ENCODE measurements at places on chromosomes 6 and 20.

DNA sequence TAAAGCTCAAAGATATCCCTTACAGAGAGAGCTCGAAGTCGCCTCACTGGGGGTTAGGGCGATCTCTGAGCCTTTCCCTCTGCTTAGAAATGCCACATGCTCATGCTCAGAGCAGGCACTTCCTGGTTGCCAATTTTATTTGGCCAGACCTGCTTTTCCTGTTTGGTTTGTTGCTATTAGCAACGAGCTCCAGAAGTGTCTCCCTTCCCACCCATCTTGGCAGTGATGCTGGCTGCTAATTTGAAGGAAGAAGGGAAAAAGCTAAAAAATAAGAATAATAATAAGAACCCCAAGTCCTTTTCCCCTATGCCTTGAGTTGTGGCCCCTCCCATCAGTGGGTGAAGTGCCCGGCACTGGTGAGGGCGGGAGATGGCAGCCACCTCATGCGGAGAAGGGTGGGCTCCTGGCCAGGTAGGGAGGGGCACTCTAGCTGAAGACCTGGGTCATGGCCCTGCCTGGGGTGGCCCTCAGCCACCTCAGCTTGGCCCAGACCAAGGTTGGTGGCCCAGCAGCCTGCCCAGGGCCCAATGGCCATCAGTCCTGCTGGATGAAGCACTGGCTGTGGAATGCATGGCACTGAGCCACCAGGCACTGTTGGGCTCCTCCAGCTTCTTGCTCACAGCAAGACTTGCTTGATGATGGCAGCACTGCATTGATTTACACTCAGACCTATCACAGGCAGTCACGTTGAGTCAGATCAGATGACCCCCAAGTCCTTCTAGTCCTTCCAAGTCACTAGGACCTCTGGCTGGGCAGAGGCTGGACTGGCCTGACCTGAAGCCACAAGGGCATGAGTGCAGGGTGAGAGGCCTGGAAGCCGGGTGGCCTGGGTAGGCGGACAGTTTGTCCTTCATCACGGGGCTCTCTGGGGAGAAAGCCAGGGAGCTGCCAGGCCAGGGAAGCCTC is 79.0 kb downstream of the SYNJ2 start:
- peak; percentile 49 for DNase-seq

- peak; percentile 51 for DNase-seq
Observed at GRCh38 chr20:49508435-49509199, 26.1 kb upstream of the KCNB1 start.

DNA sequence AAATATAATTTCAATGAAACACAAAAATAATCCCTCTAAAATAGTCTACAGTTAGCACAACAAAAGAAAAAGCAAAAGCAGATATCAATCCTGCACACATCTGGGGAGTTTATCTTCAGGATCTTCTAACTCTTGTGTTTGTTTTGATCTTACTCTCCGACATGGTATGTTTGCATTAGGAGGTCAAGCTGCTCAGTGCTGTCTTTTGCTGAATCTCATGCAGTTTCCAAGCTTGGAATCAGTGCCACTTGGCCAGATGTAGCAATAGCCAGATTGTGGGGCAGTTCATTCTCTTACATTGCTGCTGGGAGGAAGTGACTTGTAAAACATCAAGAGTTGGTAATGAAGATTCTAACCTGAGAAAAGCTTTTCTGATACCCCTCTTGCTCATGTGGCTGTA is 29.5 kb downstream of the RIOK1 start:
- DNase-seq, result no peak

GRCh38 chr20:20939006-20939405 is 167.2 kb downstream of the LINC00237 start:
- DNase-seq, result no peak

GRCh38 chr6:14612016-14612980 is 494.7 kb downstream of the CD83 start:
- DNase-seq, result no peak

DNA sequence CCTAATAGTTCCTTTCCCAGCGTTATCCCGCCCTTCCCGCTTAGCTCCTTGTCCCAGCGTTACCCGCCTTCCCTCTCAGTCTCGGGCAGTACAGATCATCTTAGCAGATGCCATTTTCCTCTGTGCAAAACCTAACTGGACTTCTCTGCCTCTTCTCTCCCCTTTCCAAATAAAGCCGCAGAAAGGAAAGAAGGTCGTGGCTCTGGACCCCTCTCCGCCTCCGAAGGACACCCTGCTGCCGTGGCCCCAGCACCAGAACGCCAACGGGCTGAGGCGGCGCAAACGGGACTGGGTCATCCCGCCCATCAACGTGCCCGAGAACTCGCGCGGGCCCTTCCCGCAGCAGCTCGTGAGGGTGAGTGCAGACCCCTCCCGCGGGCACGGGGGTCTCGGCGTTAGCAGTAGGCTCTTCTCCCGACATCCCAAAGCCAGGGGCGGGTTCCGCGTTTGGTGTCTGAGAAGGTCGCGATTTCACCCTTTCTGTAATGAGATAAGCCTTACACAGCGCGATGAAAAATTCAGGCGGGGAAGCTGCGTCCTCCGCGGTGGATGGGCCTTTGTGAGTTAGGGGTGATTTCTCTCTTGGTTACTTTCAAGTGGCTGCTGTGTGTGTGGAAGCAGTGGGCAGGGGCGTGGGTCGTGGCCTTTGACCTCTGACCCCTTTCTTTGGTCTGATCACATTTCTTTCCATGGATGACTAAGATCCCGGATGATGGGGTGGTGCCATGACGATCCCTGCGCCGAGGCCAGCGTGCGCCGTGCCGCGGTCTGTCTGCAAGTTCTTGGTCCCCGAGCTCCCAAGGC is 292.7 kb downstream of the TAF4 start:
- DNase-seq, result no peak

- no peak for DNase-seq
Observed at GRCh38 chr6:68238097-68238601, 396.9 kb upstream of the ADGRB3 start.

DNA sequence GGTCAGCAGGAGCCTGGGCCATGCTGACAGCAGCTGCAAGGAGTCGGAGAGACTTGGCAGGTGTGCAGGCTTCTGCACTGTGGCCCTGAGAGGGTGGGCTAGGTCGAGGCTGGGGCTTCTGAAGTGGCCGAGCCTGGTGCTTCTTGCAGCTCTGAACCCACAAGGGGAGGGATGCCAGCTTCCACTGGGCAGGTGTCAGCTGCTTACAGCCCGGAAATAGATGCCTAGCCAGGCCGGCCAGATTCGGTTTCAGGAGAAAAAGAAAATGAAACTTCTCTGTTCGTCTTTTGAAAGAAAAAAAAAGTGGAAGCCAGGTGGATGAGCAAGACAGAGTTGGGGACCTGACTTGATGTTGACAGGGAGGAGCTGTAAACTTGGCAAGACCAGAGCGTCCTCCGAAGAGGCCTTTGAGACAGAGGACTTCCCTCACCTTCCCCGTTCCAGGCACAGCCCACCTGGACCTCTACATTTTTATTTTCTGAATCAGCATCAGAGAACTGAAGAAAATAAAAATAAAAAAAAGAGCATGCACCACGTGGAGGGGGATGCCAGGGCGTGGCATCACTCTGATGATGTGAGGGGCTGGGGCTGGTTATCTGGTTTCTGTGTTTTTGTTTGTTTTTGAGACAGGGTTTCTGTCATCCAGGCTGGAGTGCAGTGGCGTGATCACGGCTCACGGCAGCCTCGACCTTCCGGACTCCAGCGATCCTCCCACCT is at the start of gene ZBP1:
ZBP1 (minus strand) TSS at position 153 of the 717 bp plus-strand sequence; CDS start at position 22, 131 bp downstream.
- no peak for DNase-seq

GRCh38 chr20:11032611-11033010 is 358.8 kb upstream of the JAG1 start:
- no peak for DNase-seq

DNA sequence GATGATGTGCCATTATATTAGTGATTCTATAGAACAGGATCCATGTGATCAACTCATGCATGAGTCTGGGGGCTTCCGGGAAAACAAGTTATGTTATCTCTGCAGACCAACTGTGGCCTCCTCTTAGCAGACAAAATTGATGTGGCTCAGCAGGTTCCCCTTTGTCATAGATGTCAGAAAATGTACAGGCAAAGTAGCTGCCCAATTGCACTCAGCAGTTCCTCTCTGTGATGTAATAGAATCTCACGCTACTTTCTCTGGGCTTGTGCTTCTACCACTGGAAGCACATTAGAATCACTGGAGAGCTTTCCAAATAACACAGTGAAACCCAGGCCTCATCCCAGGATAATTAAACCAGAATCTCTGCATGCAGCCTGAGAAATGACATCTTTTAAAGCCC is 253.1 kb downstream of the SLC24A3 start:
- DNase-seq, result no peak

- DNase-seq, result no peak
Observed at GRCh38 chr6:99091985-99092384, 144.2 kb upstream of the FBXL4 start.

DNA sequence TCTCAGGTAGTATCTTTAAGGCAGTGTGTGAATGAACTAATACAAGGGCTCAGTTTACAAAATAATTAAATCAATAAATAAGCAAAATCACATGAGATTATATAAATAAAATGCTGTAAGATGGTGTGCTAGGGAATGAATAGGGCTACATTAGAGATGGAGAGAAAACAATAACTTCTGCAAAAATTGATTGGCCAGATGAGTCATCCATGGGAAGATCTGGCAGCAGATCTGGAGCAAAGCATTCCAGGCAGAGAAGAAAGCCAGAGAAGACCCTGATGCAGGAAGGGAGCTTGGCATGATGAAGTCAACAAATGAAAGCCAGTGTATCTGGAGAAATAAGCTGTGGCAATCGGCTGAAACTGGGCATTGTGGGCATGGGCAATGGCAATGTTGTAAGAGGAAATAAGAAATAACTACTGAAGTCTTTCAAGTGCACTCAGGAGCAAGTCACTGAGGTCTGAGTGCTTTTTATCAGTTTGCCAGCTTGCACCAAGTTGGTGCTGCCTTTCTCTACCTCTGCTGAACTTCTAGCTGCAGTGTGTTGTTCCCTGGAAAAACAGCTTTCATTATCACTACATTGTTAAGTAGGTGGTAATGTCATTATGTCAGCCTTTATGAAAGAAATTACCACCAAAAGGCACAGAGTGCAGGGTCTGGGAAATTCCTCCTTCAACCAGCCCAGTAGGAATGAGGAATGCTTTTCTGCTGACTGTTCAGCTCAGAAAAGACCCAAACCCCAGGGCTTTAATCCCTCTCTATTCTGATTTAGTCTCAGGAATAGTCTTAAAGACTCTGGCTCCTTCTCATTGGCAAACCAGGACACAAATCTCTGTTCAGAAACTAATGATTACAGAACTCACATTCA is 231.6 kb downstream of the HTR1B start:
- DNase-seq, result no peak

DNA sequence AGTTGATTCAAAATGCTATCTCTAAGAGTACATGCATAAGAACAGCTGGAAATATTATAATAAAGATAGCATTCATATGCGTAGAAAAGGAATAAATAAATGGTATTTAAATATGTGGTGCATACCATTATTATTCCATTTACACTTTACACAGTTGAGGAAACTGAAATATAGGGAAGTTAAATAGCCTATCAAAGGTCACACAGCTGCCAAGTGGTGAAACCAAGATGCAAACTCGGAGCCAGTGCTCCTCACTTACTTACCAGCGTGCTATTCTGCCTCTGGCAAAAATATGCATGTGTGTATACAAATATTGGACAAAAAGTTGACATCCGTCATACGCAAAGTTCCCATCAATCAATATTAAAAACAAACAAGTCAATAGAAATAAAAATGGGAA is 22.3 kb upstream of the ANKEF1 start:
- no peak for DNase-seq

GRCh38 chr6:14211562-14211942 is 94.0 kb downstream of the CD83 start:
- no peak for DNase-seq

GRCh38 chr20:26167499-26167898 is 470.8 kb upstream of the ZNF337 start:
- no peak for DNase-seq

GRCh38 chr20:59752704-59753460 is 148.5 kb downstream of the PHACTR3 start:
- no peak for DNase-seq

- DNase-seq, result peak; percentile 99
Observed at GRCh38 chr6:156557251-156557910, 219.8 kb upstream of the ARID1B start.

- DNase-seq, result no peak
Observed at GRCh38 chr6:17940151-17940792, 47.2 kb downstream of the KIF13A start.

DNA sequence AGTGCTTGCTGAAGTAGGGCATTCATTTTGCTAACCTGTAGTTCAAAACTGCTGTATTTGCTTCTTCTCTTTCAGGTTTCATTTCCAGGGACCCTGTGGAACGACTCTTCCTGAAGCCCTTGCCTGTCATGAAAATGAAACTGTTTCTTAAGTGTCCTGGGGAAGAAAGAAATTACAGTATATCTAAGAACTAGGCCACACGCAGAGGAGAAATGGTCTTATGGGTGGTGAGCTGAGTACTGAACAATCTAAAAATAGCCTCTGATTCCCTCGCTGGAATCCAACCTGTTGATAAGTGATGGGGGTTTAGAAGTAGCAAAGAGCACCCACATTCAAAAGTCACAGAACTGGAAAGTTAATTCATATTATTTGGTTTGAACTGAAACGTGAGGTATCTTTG is 3.4 kb upstream of the NOL7 start:
- DNase-seq, result no peak

DNA sequence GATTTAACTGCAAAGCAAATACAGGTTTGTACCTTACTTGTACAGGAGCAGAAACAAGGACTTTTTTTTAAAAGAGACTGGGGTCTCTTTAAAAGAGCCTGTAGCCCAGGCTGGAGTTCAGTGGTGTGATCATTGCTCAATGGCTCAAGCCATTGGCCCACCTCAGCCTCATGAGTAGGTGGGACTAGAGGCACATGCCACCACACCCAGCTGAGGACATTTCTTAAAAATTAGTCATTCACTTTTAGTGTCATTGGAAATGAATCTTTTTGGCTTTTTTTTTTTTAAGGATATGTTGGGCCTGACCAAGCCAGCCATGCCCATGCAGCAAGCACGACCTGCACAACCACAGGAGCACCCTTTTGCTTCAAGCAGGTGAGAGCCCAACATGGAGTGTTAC is 16.9 kb downstream of the SEC23B start:
- no peak for DNase-seq

DNA sequence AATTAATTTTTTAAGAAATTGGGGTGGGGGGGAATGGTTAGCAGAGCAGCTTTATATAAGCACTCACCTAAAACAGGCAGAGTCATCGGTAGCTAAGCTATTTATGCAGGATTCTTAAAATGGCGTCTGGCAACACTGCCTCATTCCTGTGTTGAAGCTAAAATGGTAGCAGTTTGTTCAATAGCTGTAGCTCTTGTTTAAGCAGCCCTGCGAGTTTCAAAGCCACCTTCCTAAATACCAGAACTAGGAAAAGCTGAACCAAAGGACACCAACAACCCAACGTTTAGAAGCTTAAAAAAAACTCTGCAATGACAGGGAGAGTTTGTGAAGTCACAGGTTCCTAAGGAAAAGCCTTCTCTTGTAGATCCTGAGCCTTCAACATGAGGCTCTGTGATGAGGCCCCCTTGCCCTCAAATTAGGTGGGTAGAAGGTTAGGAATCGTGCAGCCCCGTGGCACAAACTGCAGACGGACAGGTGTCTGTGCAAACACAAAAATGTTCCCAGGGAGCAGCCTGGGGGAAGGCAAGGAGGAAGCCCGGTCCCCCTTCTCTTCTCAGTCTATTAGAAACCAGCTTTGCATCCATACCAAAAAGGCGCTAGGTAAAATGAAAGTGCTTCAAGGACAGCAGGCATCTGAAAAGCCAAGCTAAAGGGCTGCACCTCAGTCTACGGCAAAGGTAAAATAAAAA is 4.7 kb downstream of the ZMYND8 start:
- DNase-seq, result no peak

- no peak for DNase-seq
Observed at GRCh38 chr20:63446216-63447024, 26.0 kb downstream of the KCNQ2 start.
